ENCODE measurements at places on chromosomes 11 and 22. TPM values are rescaled to one million over a fixed set of nuclear protein-coding genes. Genes with fewer than 3 reads are reported as not detected.
A peak's percentile ranks its signal among the peaks of the same experiment; 100 is the strongest.

- peak overlapping the region; percentile 82 for H3K4me3 ChIP-seq
- no peak for DNase-seq
- peaks cover 20% of the 10 kb centered on the region for H3K36me3 ChIP-seq
- no peak overlapping the region for H3K27ac ChIP-seq
- no peaks in the 10 kb centered on the region for H3K27me3 ChIP-seq
- H3K4me1 ChIP-seq = peaks cover 25% of the 10 kb centered on the region
These were observed 806 bp upstream of the SAAL1 start for GRCh38 chr11:18106688-18107087.

- no peak overlapping the region for H3K4me3 ChIP-seq
- no peak overlapping the region for H3K27ac ChIP-seq
- no peaks in the 10 kb centered on the region for H3K36me3 ChIP-seq
- H3K4me1 ChIP-seq = no peaks in the 10 kb centered on the region
These were observed 99.7 kb upstream of the KCNA4 start for GRCh38 chr11:30116512-30116911.

DNA sequence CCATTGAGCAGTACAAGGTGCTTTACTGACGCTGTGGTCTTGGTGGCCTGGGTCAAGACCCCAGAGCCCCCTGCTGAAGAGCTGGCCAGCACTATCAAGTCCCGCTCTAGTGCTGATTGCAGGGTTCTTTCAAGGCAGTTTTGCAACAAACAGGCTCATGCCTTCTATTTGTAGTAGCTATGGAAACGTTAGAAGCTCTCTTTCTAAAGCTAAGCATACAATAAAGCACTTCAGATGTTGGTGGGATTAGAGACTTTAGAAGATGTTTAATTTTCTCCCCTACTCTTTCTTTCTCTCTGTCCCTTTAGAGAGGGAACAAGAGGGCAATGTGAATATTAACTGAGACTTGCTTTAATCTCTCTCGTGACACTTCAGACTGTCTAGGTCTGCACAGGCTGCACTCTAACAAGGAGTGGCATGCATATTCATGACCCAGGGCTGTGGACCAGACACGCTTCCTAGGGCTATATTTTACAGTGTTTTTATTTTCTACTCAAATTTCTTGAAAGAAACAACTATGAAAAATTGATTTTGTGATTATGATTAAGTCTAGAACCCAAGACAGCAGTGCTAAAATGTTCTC, 138.6 kb downstream of the WNT7B start:
- H3K4me3 ChIP-seq = no peak overlapping the region
- DNase-seq = no peak
- no peaks in the 10 kb centered on the region for H3K27me3 ChIP-seq

GRCh38 chr11:90919332-90919731, 696.5 kb upstream of the CHORDC1 start:
- no peaks in the 10 kb centered on the region for H3K36me3 ChIP-seq
- no peak for DNase-seq
- no peaks in the 10 kb centered on the region for H3K27me3 ChIP-seq
- H3K4me1 ChIP-seq = no peaks in the 10 kb centered on the region
- no peak overlapping the region for H3K27ac ChIP-seq

DNA sequence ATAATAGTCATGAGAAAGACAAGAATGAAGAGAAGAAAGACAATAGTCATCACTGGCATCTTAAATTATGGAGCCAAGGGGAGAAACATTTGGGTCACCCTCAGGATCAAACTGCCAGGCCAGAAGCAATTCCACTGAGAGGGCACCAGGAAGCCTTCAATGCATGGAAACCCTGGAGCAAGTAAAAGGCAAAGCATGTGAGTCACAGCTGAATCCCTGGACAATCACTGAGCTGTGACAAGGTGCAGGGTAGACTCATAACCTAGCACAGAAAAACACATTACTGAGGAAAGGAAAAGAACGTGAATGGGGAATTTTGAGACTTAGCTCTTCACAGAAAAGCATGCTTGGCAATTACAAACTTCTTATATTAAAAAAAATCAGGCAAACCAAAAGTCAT, 1.6 kb downstream of the KCNJ1 start:
- H3K27ac ChIP-seq = no peak overlapping the region
- H3K4me1 ChIP-seq = no peaks in the 10 kb centered on the region
- no peaks in the 10 kb centered on the region for H3K27me3 ChIP-seq
- H3K36me3 ChIP-seq = no peaks in the 10 kb centered on the region

DNA sequence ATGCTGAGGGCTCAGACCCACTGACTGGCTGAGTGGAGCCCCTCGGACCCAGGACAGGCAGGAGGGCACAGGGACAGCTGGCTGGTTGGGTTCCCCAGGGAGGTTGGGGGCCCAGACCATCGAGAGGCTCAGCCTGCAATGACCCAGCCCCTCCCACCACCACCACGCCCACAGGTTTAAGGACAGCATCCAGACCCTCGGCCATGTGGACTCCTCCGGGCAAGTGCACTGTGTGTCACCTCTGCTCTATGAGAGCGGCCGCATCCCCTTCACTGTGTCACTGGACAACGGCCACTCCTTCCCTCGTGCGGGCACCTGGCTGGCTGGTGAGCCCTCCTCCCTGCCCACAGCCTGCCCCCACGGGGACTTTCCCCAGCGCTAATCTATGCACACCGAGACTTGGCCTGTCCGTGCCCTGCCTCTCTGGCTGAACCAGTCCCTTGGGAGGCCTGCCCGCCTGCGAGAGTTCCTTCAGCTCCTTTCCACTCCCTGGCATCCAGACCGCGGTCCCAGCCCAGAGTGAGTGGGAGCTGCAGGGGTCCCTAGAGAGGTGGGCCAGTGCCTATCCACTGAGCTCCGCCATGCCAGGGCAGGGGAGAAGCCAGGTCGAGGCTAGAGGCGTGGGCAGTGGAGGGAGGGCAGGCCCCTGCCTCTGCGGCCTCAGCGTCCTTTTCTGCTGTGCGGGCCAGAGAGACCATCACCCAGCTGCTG, 2.2 kb downstream of the SUSD2 start:
- peaks cover 40% of the 10 kb centered on the region for H3K4me1 ChIP-seq
- H3K4me3 ChIP-seq = no peak overlapping the region
- DNase-seq = no peak
- H3K27me3 ChIP-seq = no peaks in the 10 kb centered on the region
- H3K36me3 ChIP-seq = no peaks in the 10 kb centered on the region
- no peak overlapping the region for H3K27ac ChIP-seq

GRCh38 chr11:11580841-11581411, 40.9 kb downstream of the GALNT18 start:
- H3K36me3 ChIP-seq = no peaks in the 10 kb centered on the region

DNA sequence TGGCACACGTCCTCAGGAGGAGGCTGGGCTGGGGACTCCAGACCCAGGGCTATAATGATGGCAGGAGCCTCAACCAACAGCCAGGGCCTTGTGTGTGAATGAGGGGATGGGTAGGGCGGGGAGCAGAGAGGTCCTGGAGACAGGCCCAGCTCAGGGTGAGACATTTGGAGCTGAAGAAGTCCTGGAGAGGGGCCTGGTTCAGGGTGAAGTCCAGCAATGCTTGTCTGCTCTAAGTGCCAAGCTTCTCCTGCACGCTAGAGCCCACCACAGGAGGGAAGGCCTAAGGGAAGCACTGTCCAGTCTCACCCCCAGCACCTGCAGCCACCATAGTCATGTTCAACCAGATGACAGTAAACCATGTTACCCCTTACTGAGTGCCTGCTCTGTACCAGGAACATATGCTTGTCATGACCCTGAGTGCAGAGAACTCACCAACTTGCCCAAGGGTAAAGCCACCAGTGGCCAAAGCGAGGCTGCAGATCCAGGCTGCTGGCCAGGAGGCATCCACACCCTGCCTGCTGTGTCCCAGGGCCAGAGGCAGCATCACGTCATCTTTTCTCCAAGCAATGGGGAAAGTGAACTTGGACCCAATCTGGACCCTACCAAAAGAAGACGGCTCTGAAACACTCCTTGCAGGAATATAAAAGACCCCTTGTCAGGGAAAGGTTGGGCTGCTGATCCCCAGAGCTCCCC, 24.0 kb downstream of the LMO1 start:
- H3K4me3 ChIP-seq = no peak overlapping the region
- no peak overlapping the region for H3K27ac ChIP-seq
- no peaks in the 10 kb centered on the region for H3K27me3 ChIP-seq
- DNase-seq = no peak
- H3K4me1 ChIP-seq = no peaks in the 10 kb centered on the region

DNA sequence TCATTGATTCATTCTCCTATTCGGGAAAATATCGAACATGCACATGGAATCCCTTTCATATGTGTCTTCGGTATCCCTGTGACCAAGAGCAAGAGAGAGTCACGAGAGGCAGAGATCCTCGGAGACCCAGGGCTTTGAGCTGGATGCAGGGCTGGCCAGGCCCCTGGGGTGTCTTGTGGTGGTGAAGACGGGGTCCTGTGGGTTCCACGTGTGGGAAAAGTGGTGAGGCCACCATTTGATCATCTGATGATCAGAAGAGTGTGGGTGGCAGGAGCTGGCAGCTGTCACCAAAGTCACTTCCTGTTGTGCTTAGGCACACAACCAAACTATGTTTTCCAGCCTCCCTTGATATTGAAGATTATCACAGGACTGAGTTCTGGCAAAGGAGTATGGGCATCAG, 94.0 kb downstream of the BRD1 start:
- no peak overlapping the region for H3K27ac ChIP-seq
- H3K4me3 ChIP-seq = no peak overlapping the region
- no peak for DNase-seq
- no peaks in the 10 kb centered on the region for H3K27me3 ChIP-seq
- no peaks in the 10 kb centered on the region for H3K4me1 ChIP-seq

DNA sequence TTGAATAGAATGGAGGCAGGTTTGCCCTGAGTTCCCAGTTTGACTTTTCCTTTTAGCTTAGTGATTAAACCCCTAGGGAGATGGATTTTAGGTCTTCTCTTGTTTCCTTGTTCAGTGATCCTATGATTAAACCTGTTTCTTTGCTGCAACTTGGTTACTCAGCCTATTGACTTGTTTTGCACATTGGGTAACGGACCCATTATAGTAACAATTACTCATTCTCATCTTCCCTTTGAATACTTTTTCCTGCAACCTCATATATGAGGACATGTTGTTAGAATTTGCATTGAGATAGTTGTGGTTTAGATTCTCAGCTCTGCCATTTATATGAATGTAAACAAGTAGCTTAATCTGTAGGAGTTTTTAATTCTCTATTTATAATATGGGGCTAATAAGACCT, 489.2 kb upstream of the CNTN5 start:
- H3K4me1 ChIP-seq = no peaks in the 10 kb centered on the region
- no peak for DNase-seq
- no peak overlapping the region for H3K4me3 ChIP-seq

GRCh38 chr11:123575441-123575840, 79.0 kb downstream of the SCN3B start:
- DNase-seq = no peak
- H3K36me3 ChIP-seq = no peaks in the 10 kb centered on the region
- H3K27me3 ChIP-seq = no peaks in the 10 kb centered on the region
- H3K4me3 ChIP-seq = no peak overlapping the region
- peaks cover 14% of the 10 kb centered on the region for H3K4me1 ChIP-seq

DNA sequence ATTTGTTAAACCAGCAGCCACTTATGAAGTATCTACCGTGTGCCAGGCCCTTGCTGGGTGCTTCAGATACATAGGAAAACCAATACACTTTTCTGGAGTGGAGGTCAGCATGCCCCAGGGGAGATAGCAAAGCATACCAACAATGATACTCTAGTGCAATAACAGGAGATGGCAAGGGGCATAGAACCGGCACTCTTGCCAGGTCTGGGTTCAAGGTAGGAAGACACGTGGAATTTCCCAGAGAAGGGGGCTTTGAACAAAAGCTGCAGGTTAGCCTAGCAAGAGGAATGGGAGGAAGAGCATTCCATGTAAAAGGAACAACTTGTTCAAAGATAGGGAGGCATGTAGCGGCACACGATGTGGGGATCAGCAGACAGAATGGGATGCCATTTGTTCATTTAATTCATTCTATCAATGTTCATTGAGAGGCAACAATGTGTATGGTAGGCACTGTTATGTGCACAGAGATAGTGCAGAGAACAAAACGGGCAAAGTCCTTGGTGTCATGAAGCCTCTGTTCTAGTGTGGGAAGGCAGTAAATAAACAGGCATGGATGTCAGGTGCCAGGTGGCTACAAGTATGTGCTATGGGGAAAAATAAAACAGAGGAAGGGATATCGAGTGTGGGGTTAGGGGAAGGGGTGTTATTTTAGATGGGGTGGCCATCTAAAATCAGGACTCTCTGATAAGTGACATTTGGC, 162.6 kb upstream of the E2F8 start:
- no peaks in the 10 kb centered on the region for H3K27me3 ChIP-seq
- DNase-seq = peak; percentile 68
- H3K4me1 ChIP-seq = peaks cover 12% of the 10 kb centered on the region
- H3K36me3 ChIP-seq = no peaks in the 10 kb centered on the region

GRCh38 chr11:6419009-6419631, at the start of gene APBB1:
Gene APBB1, minus strand, starts transcription at chr11:6419094. Its CDS starts 7,747 bp downstream, at chr11:6411347.
- H3K36me3 ChIP-seq = no peaks in the 10 kb centered on the region
- DNase-seq = no peak
- peak within 1 kb of the TSS; percentile 89 for H3K4me3 ChIP-seq
- peaks cover 53% of the 10 kb centered on the region for H3K4me1 ChIP-seq
- H3K27me3 ChIP-seq = no peaks in the 10 kb centered on the region

GRCh38 chr11:64268893-64269539, 15.4 kb downstream of the BAD start:
- H3K36me3 ChIP-seq = peaks cover 8% of the 10 kb centered on the region
- no peaks in the 10 kb centered on the region for H3K27me3 ChIP-seq
- H3K4me3 ChIP-seq = peak overlapping the region; percentile 80
- H3K27ac ChIP-seq = peak overlapping the region; percentile 95

- DNase-seq = no peak
- H3K27ac ChIP-seq = no peak overlapping the region
- H3K4me1 ChIP-seq = no peaks in the 10 kb centered on the region
- H3K4me3 ChIP-seq = no peak overlapping the region
These were observed 21.2 kb upstream of the OSBPL5 start for GRCh38 chr11:3186166-3186953.

DNA sequence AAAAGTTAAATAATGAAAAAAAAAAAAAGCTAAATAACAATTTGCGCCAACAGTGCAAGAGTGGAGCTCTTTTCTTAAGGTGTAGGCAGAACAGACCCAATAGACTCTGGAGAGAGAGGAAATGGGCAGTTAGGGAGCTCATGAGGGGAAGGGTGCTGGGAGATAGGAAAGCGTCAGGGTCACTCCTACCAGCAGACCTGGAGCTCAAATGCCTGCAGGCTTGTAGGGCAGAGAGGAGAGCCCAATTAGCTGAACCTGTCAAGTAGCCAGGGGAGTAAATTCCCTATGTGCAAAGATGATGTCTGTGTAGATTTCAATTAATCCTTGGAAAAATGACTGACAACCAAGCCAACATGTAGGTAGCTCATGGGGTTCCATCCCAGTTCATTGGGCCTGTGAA, 73.0 kb downstream of the RAB30 start:
- peaks cover 54% of the 10 kb centered on the region for H3K4me1 ChIP-seq
- no peak overlapping the region for H3K4me3 ChIP-seq
- H3K36me3 ChIP-seq = peaks cover under 1% of the 10 kb centered on the region
- H3K27me3 ChIP-seq = no peaks in the 10 kb centered on the region

GRCh38 chr11:47991266-47991830, 11.0 kb downstream of the PTPRJ start:
- H3K36me3 ChIP-seq = no peaks in the 10 kb centered on the region
- H3K27ac ChIP-seq = no peak overlapping the region
- H3K4me1 ChIP-seq = peaks cover 9% of the 10 kb centered on the region
- DNase-seq = no peak

- no peak overlapping the region for H3K27ac ChIP-seq
- H3K4me1 ChIP-seq = peaks cover 22% of the 10 kb centered on the region
- DNase-seq = no peak
- no peaks in the 10 kb centered on the region for H3K27me3 ChIP-seq
- H3K36me3 ChIP-seq = peaks cover 11% of the 10 kb centered on the region
These were observed 23.1 kb downstream of the RGL4 start for GRCh38 chr22:23713696-23714595.

PRDM11 gene
- total RNA-seq = 43.2 TPM

DDIAS gene
- total RNA-seq = 1.6 TPM

P2RY6 gene
- total RNA-seq = 2.3 TPM

MS4A12 gene
- total RNA-seq = not detected

HSPB2 gene
- total RNA-seq = 1.2 TPM

GPHA2 gene
- total RNA-seq = not detected

MN1 gene
- total RNA-seq = 31.6 TPM

KCNQ1OT1 gene
- total RNA-seq = 2.5 TPM
